ENCODE measurements at places on chromosomes 2 and 18.
A peak's percentile ranks its signal among the peaks of the same experiment; 100 is the strongest.

DNA sequence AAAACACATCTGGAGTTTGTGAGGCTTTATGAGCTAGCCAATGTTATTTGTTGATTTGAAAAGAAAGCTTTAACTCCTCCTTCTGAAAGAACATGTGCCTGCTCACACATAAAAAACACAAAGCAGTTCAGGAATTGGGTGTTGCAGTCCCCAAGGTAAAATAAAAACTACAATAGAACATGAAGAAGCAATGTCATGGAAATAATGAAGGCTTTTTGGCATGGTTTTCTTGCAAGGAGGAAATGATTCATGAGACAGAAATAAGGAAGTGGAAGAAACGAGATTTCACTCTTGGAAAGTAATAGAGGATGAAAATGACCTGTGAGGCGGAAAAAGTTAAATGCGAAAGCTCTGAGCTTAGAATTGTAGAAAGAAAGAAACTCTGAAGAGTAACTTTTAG is 81.1 kb downstream of the TRIB2 start:
- DNase-seq = no peak

DNA sequence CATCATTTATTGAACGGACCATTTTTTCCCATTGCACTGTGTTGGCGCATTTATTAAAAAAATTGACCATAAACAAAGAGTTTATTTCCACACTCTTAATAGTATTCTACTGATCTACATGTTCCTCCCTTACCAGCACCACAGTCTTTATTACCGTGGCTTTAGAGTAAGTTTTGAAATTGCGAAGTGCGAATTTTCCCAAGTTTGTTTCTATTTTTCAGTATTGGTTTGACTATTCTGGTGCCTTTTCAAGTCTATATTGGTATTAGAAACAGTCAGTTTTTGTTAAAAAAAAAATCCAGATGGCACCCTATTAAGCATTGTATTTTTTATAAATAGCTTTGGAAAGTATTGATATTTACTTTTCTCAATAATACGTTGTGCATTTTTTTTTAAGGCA is 795.1 kb upstream of the HS6ST1 start:
- peak; percentile 46 for DNase-seq

DNA sequence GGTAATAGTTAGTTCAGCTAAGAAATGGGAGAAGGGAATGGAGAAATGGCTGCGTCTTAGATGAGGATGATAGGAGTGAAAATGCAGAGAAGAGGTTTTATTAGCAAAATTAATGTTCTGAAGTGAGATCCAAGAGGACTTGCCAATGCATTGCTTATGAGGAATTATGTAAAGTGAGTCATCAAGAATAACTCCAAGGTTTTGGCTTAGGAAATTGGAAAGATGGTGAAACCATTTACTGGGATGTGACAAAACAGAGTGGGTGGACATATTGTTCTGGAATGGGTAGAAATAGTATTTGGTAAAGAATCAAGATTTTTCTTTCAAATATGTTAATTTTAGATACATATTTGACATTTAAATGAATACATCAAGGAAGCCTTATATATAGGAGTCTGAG is 306.6 kb upstream of the CYRIA start:
- DNase-seq = no peak

DNA sequence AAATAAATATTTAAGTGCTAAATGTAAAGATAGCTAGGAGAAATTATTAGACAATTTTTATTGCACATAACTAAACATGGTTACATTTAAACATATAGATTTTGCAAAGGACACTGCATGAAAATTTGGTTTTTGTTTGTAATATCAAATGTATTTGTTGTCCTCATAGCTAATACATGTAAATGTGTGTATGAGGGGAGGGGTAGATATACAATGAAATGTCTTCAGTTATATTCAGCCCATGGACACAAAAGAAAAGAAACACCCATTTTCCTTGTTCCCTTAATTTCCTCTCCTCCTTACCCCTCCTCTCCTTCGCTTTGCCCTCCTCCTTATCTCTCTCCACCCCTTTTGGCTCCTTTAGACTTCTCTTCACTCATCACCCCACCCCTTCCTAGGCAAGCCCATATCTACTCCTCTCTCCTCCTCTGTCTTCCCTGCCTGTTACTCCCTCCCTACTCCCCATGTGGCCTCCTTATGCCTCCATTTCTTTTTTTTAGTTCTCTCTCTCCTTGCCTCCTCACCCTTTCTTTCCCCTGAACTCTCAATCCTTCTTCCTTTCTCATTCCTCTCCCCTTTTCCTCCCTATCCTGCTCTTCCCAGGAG is 1.4 kb downstream of the COL3A1 start:
- DNase-seq = no peak

DNA sequence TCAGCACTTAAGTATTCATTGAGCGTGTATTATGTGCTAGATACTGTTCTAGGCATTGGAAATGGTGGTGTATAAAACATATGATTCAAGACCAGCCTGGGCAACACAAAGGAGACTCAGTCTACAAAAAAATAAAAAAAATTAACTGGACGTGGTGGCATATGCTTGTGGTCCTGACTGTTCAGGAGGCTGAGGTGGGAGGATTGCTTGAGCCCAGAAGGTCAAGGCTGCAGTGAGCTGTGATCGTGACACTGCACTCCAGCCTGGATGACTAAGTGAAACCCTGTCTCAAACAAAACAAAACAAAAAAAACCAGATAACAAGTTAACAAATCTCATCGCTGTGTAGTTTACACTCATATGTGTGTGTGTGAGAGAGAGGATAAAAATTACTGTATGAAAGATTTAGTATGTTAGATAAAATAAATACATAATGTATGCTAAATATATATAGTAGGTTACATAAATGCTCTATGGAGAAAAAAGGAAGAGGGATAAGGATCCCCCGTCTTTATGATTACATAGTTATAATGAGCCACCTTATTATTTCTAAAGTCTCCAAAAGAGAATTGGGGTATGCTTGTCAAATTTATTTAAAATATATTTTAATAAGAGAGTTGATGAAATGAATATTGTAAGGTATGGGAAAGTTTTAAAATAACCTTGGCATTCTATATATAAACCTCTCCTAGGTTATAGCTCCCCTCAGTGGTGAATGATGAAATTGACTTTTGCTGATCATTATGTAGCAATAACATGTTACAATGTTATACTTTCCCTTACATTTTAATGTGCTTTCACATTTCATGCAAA is 69.2 kb downstream of the EHBP1 start:
- peak; percentile 41 for DNase-seq

- no peak for DNase-seq
Measured at GRCh38 chr2:119801040-119801439, 41.3 kb downstream of the PTPN4 start.

DNA sequence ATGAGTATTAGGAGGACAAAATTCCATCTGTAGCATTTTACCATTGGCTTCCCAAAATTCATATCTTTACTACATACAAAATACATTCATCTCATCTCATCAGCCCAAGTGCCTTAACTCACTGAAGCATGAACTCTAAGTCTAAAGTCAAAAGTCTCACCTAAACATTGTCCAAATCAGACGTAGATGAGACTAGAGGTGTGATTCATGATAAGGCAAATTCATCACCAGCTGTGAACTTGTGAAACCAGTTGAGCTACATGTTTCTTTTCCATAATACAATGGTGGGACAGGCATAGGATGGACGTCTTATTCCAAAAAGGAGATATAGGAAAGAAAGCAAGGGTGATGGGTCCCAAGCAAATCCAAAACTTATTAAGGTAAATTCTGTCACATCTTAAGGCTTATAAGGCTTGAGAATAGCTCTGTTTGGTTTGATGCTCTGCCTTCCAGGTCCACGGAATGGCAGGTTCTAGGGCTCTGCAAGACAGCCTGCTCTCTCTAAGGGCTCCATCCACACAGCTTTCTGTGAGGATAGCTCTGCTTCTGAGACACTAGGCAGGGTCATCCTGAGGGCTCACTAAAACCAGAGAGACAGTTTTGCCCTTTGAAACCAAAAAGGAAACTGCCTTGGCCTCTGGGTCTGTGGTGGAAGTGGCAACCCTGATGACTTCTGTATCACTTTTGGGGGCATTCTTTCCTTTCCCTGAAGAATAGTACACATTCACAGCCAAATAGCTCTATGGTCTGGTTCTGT is 9.6 kb downstream of the IFIH1 start:
- no peak for DNase-seq

DNA sequence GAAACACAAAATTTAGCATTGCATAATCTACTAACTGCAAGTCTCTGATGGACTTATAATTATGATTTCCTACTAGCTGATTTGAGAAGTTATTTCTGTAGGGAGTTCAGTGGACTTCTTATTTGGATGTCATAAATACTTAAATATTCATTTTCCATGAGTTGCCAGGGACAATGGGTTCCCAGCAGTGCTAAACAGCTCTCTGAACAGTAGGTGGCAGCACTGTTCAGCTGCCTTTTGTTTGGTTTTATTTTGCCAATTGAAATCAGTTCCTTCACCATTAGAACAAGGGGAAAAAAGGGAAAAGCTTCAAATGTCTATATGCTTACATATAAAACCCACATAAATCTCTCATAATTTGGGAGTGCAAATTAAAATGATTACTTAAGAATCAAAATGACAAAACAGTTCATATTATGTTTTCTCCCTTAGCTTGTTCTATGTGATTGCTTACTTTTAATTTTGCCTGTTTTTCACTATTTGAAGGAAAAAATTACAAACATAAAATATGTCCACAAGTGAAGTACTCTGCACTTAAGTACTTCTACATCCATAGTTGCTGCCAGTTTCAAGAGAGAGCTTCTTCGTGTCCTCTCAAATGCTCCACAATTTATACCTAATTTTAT is 898.9 kb downstream of the CPS1 start:
- peak; percentile 35 for DNase-seq

- no peak for DNase-seq
Measured at GRCh38 chr2:173282795-173283545, 71.7 kb upstream of the CDCA7 start.

DNA sequence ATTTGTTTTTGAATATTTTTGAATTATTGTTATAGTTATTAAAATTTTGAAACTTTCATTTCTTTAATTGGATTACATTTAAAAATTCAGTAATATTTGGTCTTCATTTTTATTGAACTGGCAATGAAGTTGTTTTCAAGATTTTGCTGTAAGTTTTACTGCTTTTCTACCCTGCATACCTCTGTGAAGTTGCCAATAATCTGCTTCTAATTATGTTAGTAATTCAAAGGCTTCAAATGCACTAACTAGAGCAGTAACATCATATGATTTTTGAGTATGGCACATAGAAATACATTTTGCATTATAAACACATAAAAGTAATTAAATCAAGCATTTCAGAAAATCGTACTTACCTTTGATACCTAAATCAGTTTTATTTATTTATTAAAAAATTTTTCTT is 40.3 kb upstream of the FAM171B start:
- no peak for DNase-seq

DNA sequence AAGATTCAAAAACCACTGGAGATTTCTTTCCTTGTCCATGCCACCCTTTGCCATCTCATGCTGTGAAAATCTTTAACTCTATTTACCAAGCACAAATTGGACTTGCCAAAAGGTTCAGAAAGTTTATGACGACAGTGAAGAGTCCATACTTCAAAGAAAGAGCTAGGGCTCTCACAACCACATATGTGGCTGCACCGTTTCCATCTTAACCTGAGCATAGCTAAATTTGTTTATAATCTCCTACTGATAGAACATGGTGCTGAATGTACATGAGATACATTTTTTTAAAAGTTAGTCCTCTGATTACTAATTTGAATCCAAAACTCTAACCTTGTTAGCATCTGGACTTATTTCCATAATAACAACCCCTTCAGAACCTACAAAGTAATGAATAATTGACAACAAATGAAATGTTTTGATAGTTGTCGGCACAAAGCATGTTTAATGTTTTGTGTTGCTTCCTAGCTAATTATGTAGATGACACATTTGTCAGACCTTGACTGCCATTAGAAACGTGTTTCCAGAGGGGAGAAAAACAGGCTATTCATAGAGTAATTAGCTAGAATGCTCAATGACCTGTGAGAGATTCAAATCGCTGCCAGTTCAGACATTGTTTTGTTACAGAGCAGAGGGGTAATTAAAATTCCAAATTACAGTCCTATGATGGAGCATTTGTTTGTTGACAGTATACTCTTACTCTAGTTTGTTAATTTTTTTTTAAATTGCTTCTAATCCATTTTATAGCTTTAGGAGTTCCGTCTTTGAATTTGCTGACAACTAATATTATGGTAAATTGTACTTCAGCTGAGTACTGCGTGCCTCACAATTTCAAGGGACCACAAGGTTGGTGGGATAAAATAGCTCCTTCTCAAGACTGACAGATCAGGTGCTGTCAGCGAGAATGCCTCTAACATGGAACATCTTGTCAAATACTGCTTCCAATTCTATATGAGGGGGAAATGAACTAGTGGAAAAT is 31.8 kb downstream of the ARHGAP15 start:
- no peak for DNase-seq

DNA sequence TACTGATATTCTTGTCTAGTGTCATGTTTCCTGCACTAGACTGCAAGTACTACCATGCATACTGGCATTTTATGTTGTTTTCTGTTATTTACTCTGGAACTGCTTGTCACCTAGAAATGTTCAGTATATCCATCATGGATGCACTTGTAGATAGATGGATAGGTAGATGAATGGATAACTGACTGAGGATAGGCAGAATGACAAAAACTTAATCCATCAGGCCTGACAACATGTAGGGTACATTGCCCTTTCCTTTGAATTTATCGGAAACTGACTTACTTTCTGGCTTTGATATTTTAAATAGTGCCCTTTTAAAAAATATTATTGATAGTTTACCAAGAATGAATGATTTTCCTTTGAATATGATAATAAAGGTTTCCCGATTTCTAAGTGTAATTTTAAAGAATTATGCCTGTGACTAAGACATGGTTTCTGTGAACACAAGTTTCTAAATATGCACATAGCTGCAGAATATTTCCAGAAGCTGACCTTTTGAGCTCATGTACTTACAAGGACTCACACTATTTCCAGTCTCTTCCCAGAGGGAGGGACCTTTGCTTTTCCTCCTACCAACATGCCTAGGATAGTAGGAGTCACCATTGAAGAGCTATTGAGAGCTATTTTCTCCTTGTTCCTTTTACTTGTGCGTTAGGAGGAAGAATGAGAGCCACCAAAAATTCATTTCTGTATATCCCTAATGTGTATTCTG is 81.3 kb downstream of the ANKRD12 start:
- no peak for DNase-seq

GRCh38 chr2:65877331-65878010 is 445.1 kb upstream of the SPRED2 start:
- DNase-seq = no peak

DNA sequence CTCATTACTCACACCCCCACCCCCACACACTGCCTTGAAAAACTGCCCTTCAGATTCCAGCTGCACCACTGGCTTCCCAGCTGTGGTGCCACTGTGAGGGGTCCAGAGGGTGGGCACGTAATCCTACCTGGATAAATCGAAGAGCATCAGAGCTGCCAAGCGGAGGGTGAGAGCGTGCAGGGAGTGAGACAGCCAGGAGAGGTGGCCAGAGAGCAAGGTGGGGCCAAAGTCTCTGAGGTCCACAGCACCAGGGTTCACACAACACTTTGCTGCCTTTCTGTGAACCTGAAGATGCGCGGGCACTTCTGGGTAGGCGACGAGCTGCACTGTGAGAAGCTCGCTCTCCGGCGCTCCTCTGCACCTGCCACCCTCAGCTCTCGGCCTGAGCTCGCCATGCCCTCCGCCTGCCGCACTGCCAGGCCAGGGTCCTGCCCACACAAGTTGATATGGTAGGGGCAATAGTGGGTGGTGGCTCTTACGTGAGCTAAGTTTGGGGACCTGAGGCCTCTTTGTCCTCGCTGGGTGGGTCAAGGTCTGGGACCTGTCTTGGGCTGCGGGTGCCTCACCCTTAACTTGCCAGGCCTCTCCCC is 83.9 kb downstream of the MARCO start:
- DNase-seq = no peak

- DNase-seq = no peak
Measured at GRCh38 chr2:21131861-21132260, 8.1 kb downstream of the TDRD15 start.

All from GM12865 (cell line).